Activated naive CD8-positive, alpha-beta T cell treated with anti-CD3 and anti-CD28 coated beads, Interleukin-2, amount 10 ng/mL, durations not matched to agents 7 days and 5 days (primary cell): ENCODE measurements at places on chromosomes 13 and 19.

GRCh38 chr19:1474011-1474764 lies 4.8 kb downstream of the C19orf25 start:
- peaks cover 2% of the 10 kb centered on the region for H3K36me3 ChIP-seq
- DNase-seq, result no peak
- no peak overlapping the region for H3K4me3 ChIP-seq

DNA sequence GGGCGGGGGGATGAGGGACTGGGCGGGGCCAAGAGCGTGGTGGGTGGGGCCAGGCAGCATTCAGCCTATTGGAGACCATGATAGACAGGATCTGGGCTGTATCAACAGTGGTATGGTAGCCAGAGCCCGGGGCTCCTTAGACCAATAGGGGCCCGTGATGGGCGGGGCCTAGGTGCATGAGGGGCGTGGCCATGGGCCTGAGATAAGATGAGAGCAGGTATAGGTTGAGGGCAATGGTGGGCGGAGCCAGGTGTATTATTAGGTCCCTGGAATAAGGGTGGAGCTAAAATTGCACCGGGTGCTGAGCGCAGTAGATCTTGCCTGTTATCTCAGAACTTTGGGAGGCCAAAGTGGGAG lies 5.3 kb downstream of the ABCA7 start:
- no peak overlapping the region for H3K27ac ChIP-seq
- H3K27me3 ChIP-seq, result no peaks in the 10 kb centered on the region
- H3K36me3 ChIP-seq, result peaks cover 10% of the 10 kb centered on the region
- DNase-seq, result no peak

- peaks cover 41% of the 10 kb centered on the region for H3K4me1 ChIP-seq
- no peaks in the 10 kb centered on the region for H3K27me3 ChIP-seq
- H3K27ac ChIP-seq, result peak overlapping the region; percentile 96
- peak overlapping the region; percentile 89 for H3K4me3 ChIP-seq
- peaks cover 23% of the 10 kb centered on the region for H3K36me3 ChIP-seq
Measured at GRCh38 chr19:19385896-19386869, 19.3 kb upstream of the GATAD2A start.

GRCh38 chr19:23887642-23888041 lies 27.0 kb upstream of the ZNF726 start:
- H3K4me3 ChIP-seq, result no peak overlapping the region
- no peak overlapping the region for H3K27ac ChIP-seq
- DNase-seq, result no peak
- H3K27me3 ChIP-seq, result no peaks in the 10 kb centered on the region
- H3K4me1 ChIP-seq, result no peaks in the 10 kb centered on the region
- H3K36me3 ChIP-seq, result no peaks in the 10 kb centered on the region

- H3K4me1 ChIP-seq, result no peaks in the 10 kb centered on the region
- no peak overlapping the region for H3K27ac ChIP-seq
- DNase-seq, result no peak
- peaks cover 4% of the 10 kb centered on the region for H3K27me3 ChIP-seq
- no peaks in the 10 kb centered on the region for H3K36me3 ChIP-seq
Measured at GRCh38 chr19:6988257-6988656, 33.0 kb downstream of the MBD3L2B start.

DNA sequence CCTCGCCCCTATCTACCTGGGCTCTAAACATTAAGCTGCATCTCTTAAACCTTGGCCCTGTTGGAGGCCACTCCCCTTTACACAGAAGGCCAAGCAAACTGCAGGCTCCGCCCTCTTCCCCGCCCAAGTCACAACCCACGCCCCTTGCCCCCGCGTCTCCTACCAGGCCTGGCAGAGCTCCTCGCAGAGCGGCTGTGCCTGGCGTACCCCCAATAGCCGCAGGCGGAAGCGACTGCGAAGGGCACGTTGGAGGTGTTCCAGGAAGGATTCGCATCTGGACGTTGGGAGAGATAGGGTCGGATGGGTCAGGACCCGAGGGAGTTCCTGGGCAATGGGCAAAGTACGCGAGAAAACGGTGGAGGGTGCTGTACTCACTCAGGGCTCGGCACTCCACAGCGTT lies 5.9 kb downstream of the RTBDN start:
- H3K27ac ChIP-seq, result no peak overlapping the region
- no peaks in the 10 kb centered on the region for H3K36me3 ChIP-seq
- no peak overlapping the region for H3K4me3 ChIP-seq
- peak; percentile 46 for DNase-seq
- peaks cover 12% of the 10 kb centered on the region for H3K4me1 ChIP-seq

DNA sequence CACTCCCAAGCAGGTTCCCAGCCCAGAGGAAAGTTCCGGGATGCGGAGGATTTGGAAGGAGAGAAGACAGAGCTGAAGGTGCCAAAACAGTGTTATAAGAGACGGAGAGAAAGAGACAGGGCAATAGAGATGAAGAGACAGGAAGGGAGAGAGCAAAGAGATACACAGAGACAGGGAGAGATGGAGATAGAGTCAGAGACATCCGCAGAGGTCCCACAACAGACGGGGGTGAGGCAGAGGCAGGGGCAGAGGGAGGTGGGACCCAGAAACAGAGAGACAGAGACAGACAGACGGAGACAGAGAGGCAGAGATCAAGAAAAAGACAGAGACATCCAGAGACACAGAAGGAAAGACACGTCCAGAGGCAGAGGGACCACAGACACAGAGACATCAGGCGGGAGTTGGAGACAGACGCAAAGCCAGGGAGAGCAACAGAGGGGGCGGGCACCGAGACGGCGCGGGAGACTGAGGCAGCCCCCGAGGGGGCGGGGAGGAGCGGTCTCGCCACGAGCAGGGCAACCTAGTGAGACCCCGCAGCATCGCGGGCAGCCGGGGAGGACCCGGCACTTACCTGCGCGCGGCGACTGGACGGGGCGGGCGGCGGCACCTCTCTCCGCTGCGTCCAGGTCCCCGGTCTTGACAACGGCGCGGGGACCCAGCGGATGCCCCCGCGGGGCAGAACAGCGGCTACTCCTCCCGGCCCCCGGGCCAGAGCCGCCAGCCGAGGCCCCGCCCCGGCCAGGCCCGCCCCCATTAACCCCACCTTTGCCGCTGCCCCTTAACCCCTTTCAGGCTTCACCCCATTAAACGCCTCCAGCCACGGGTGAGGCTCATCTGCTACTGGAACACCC lies at the start of gene GPR4:
GPR4 (minus strand) TSS at position 689 of the 851 bp plus-strand sequence. CDS start 10,346 bp downstream, outside the sequence.
- H3K36me3 ChIP-seq, result peaks cover 5% of the 10 kb centered on the region
- peaks cover 23% of the 10 kb centered on the region for H3K4me1 ChIP-seq
- H3K27ac ChIP-seq, result no peak within 1 kb of the TSS
- peaks cover 65% of the 10 kb centered on the region for H3K27me3 ChIP-seq
- peak within 1 kb of the TSS; percentile 3 for H3K4me3 ChIP-seq

GRCh38 chr19:51695702-51696315 lies 2.7 kb downstream of the SPACA6 start:
- no peaks in the 10 kb centered on the region for H3K4me1 ChIP-seq
- H3K36me3 ChIP-seq, result no peaks in the 10 kb centered on the region
- no peak overlapping the region for H3K4me3 ChIP-seq
- no peak for DNase-seq
- H3K27me3 ChIP-seq, result peaks cover 5% of the 10 kb centered on the region

DNA sequence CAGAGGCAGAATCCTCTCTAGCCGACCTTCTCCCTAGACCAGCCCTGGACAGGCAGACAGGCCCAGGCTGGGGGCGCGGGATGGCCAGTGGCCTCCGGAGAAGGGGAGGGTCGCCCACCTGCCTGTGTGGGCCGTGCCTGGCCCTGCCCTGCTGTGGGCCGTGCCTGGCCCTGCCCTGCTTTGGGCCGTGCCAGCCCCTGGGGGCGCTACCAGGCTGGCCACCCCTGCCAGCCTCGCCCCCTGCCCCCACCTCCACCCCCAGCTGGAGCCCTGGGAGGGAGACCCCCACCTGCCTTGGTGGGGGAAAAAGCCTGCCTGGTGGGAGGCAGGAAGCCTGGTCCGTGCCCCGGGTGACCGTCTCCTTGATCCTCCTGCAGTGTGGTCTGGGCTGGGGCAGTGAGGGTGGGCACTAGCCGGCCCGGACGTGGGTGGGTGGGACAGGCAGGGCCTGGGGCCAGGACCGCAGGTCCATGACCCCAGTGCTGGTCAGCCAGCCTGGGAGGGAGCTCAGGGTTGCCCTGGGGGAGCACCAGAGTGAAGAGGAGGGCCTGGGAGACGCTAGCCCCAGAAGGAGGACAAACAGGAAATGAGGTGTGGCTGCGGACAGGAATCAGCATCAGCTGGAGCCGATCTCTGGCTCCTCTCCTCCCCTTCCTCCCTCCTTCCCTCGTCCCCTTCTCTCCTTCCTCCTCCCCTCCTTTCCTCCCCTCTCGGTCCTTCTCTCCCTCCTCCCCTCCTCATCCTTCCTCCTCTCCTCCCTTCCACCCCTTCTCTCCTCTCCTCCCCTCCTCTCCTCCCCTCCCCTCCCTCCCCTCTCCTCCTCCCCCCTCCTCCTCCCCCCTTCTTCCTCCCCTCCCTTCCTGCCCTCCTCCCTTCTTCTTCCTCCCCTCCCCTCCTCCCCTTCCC lies 5.1 kb upstream of the MKNK2 start:
- H3K27ac ChIP-seq, result peak overlapping the region; percentile 94
- no peaks in the 10 kb centered on the region for H3K36me3 ChIP-seq
- H3K27me3 ChIP-seq, result no peaks in the 10 kb centered on the region

- H3K4me3 ChIP-seq, result no peak overlapping the region
- H3K4me1 ChIP-seq, result no peaks in the 10 kb centered on the region
- H3K27me3 ChIP-seq, result peaks cover 37% of the 10 kb centered on the region
- no peaks in the 10 kb centered on the region for H3K36me3 ChIP-seq
- H3K27ac ChIP-seq, result no peak overlapping the region
Measured at GRCh38 chr13:101150998-101151397, 265.3 kb downstream of the NALCN start.

GRCh38 chr13:33518452-33518851 lies 232.9 kb upstream of the STARD13 start:
- no peak overlapping the region for H3K4me3 ChIP-seq
- H3K36me3 ChIP-seq, result no peaks in the 10 kb centered on the region
- no peaks in the 10 kb centered on the region for H3K4me1 ChIP-seq

DNA sequence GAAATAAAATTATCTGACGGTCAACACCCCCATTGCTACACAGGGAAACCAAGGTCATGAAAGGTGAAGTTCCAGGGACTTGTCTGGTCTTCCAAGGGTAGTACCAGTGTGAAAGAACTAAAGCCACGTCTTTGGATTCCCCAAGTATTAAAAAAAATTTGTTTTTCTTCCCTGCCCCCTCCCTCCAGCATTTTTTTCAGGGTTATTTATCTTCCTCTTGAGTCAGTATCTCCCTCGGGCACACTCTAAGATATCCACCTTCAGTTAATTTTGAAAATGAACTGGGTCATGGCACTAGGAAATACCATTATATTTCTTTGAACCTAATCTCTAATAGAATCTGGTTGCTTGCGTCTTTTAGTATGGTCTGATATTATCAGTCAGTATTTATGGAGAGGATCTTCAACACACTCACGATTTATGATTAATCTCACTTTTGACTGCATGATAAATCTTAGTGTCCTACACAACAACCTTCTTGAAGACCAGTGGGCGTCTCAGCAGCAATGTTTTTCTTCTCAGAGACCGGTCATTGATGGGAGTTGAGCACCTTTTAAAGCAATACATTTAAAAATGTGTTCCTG lies 9.1 kb downstream of the ATP8A2 start:
- H3K27ac ChIP-seq, result no peak overlapping the region
- no peaks in the 10 kb centered on the region for H3K4me1 ChIP-seq
- no peak overlapping the region for H3K4me3 ChIP-seq
- H3K27me3 ChIP-seq, result peaks cover 47% of the 10 kb centered on the region
- no peak for DNase-seq

- H3K27me3 ChIP-seq, result no peaks in the 10 kb centered on the region
- peak overlapping the region; percentile 80 for H3K27ac ChIP-seq
- peaks cover 5% of the 10 kb centered on the region for H3K36me3 ChIP-seq
- H3K4me3 ChIP-seq, result peak overlapping the region; percentile 83
Measured at GRCh38 chr19:38736413-38737280, 7.6 kb downstream of the CAPN12 start.

DNA sequence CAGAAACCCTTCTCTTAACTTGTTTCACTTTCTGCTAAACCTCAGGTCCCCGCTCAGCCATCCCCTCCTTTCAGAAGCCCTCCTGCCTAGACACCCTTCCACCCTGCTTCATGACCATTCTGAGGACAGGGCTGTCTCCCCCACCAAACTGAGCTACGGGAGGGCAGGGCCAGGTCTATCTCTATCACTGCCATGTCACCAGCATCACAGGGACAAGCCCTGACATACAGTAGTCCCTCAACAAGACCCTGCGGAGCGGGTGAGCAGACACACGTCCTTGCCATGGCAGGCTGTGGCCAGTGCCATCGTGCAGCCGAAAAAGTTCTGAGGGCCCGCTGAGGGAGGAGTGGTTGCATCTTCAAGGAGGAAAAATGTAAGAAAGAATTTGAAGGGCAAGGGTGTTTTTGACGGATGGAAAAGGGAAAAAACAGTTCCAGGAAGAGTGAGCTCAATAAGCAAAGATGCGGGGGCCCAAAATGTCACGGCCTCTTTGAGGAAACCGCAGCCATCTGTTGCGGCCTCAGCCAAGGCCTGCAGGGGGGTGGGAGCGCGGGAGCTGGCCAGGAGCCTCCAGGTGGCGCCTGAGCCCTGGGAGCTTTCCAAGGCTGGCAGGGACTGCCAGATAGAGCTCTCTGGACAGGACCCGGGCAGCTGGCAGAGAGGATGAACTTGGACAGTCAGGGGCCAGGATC lies 8.1 kb downstream of the PTGIR start:
- peak overlapping the region; percentile 80 for H3K4me3 ChIP-seq
- no peaks in the 10 kb centered on the region for H3K27me3 ChIP-seq
- H3K27ac ChIP-seq, result peak overlapping the region; percentile 96
- H3K4me1 ChIP-seq, result peaks cover 58% of the 10 kb centered on the region
- peak; percentile 61 for DNase-seq

DNA sequence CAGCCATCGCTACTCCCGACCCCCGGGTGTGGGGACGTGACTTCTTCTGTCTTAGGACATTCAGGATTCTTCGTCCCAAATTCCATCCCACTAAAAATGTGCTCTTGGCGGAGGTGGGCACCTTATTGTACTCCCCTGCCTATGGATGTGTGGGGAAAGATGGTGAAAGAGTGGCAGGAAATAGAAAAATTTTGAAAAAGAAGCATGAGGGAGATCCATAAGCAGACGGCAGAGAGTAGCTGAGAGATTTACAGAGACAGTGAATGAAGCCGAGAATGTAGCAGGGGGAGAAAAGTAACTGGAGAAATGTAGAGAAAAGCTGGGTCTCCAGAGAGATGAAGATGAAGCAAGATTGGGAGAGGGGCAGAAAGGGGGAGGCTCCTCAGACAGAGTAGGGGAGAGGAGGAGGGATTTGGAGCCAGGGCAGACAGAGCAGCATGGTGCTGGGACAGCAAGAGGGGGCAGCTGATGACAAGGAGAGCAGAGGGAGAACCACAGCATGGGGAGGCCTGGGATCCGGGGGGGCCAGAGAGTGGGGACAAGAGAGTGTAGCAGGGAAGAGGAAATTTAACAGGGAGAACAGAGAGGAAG lies 843 bp downstream of the ZNF610 start:
- peaks cover 26% of the 10 kb centered on the region for H3K36me3 ChIP-seq
- no peaks in the 10 kb centered on the region for H3K27me3 ChIP-seq
- peaks cover 11% of the 10 kb centered on the region for H3K4me1 ChIP-seq
- peak overlapping the region; percentile 91 for H3K4me3 ChIP-seq
